ENCODE measurements at places on chromosomes 2 and 18.

DNA sequence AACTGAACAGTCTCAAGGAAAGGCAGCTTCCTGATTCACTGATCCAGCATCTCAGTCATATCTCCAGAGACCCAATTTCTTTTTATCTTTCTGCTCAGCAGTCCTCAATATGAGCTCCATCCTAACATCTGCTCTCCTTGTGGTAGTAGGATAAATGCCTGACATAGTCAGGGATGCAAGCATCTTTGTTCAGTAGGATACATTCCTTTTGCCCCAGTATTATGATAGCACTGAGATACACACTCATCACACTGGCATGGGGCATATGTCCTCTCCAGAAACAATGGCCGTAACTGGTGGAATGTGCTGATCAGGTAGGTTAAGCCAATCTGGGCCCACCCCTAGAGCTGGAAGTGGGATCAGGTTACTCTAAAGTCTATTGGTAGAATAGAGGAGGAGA lies 207.2 kb downstream of the ETAA1 start:
- no peak for DNase-seq

GRCh38 chr2:118177884-118178283 lies 89.6 kb downstream of the INSIG2 start:
- DNase-seq, result no peak

- no peak for DNase-seq
Observed at GRCh38 chr2:68827666-68828065, 43.5 kb downstream of the BMP10 start.

DNA sequence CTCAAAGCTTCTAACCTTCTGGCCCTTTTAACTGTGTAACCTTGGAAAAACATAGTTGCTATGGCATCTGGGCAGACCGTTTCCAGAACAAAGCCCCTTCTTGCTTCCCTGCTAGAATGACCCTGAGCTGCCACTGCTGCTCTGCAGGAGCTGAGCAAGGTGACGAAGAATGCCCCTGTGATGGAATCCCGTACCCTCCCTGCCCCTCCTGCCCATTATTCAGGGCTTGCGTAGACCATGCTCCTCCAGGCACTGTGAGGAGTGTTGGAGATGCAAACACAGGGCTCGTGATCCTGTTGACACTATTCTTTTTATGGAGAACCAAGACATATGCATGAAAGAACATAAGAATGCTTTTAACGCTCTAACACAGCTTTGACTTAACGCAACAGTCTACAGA lies 191.1 kb downstream of the CDH2 start:
- DNase-seq, result no peak

GRCh38 chr2:97969081-97970067 lies 26.4 kb downstream of the TMEM131 start:
- no peak for DNase-seq

DNA sequence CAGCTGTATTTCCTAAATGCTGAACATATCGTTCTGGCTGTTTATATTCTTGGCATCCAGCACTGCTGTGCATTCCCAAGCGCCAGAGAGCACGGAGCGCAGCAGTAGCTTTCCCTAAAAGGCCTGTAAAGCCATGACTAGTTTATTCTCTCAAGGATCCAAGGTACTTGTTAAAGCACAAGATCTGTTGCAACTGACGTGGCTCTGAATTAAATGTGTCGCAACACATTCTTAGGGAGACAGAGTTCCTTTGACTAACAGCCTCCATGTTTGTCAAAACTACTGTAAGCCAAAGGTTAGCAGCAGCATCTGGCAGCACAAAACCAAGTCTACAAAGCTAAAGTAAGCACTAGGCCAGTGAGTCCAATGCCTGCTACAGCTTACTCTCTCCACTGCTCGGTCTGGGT lies 188.6 kb upstream of the FN1 start:
- DNase-seq, result no peak

DNA sequence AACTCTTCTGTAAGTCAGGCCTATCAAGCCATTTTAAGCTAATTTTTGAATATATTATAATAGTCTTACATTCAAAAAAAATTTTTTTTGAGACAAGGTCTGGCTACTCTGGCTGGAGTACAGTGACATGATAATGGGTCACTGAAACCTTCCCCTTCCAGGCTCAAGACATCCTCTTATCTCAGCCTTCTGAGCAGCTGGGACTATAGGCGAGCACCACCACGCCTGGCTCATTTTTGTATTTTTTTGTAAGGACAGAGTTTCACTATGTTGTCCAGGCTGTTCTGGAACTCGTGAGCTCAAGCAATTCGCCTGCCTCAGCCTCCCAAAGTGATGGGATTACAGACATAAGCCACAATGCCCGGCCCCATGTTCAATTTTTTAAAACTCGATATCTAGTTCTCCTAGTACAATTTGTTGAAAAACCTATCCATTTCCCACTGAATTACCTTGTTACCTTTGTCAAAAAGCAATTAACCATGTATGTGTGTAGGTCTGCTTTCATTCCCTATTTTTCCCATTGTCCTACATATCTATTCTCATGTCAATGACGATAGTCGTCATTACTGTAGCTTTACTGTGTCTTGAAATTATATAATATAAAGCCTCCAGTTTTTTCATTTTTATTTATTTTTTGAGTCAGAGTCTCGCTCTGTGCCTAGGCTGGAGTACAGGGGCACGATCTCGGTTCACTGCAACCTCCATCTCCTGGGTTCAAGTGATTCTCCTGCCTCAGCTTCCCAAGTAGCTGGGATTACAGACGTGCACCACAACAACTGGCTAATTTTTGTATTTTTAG lies 44.8 kb downstream of the YES1 start:
- no peak for DNase-seq

- DNase-seq, result no peak
Observed at GRCh38 chr2:212387146-212387545, 151.5 kb downstream of the ERBB4 start.

GRCh38 chr18:23521907-23522306 lies 18.6 kb downstream of the RMC1 start:
- DNase-seq, result no peak

DNA sequence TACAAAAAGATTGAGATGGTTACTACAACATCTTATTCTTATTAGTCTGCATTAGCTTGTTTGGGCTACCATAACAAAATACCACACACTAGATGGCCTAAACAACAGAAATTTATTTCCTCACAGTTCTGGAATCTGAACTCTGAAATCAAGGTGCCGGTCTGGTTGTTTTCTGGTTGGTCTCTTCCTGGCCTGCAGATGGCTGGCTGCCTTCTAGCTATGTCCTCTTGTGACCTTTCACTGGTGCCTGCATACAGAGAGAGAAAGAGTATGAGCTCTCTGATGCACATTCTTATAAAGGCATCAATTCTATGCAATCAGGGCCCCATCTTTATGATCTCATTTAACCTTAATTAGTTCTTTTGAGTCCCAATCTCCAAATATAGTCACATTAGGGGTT lies 696.5 kb downstream of the TDRD15 start:
- DNase-seq, result no peak

DNA sequence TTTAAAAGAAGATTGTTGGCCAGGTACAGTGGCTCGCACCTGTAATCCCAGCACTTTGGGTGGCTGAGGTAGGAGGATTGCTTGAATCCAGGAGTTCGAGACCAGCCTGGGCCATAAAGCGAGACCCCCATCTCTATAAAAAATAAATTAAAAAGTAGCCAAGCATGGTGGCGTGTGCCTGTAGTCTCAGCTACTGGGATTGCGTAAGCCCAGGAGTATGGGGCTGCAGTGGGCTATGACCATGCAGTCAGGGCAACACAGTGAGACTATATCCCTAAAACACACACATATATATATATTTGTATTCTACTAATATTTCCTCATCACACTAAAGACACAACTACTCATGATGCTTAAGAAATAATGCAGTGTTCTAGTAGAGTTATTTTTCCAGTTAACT lies 7.1 kb downstream of the HDHD2 start:
- DNase-seq, result no peak

- DNase-seq, result no peak
Observed at GRCh38 chr2:68046642-68047240, 16.1 kb downstream of the C1D start.

GRCh38 chr2:69740502-69740951 lies 1.4 kb upstream of the ANXA4 start:
- no peak for DNase-seq

- DNase-seq, result no peak
Observed at GRCh38 chr2:177728399-177728765, 335.8 kb downstream of the AGPS start.

- DNase-seq, result no peak
Observed at GRCh38 chr2:240856151-240856980, 12.3 kb upstream of the AGXT start.

Measured in putamen (tissue), 1 donor.